CD4-positive, alpha-beta T cell treated with Interleukin-1 beta for 1 hour (primary cell): ENCODE measurements at places on chromosomes 16 and 17.

DNA sequence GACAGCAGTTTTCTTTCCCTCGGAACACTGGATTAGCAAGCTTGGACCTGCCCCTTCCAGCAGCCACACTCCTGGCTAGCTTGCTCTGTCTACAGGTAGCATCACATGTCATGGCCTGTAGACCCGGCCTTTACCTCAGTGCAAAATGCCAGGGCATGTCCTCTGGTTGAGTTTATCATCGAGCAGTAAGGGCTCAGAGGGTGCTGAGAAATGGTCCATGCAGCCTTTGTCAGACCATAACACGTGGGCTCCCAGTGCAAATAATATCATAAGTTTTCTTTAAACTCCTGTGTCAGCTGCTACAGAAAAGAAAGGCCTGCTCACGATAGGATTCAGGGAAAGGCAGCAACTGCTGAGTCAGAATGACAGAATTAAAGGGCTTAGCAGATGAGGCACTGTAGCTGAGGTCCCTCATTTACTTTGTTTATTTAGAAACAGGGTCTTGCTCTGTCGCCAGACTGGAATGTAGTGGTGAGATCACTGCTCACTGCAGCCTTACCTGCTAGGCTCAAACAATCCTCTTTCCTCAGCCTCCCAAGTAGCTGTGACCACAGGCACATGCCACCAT lies 8.0 kb upstream of the GNA13 start:
- no peak for DNase-seq

GRCh38 chr16:29114574-29114973 lies 129.7 kb downstream of the LAT start:
- DNase-seq, result no peak

DNA sequence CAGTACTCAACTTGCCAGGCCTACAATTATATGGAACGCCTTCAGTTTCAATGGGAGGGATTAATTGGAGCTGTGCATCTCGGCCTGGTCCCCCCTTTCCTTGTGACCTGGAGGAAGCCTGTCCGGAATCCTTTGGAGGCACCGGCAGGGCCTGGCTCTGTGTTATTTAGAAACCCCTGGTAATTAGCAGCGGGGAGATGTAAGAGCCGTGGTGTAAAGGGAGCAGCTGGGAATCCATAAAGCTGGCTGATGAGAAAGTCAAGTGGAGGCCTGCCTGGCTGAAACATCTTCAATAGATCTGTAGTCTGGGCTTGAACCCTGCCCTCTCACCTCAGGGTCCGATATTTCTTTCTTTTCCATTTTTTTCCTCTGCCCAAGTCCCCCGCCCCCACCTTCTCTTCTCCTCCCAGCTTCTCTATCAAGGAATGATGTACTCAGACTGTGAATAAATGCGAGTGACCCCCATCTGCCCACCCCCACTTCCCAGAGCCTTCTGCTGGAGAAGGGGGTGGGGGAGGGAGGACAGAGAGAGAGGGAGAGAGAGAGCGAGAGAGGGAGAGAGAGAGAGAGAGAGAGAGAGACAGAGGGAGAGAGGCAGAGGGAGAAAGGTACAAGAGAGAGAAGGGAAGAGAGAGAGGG lies 495.5 kb upstream of the ZFHX3 start:
- DNase-seq, result no peak

GRCh38 chr16:27179500-27180072 lies 23.7 kb upstream of the KDM8 start:
- peak; percentile 87 for DNase-seq

DNA sequence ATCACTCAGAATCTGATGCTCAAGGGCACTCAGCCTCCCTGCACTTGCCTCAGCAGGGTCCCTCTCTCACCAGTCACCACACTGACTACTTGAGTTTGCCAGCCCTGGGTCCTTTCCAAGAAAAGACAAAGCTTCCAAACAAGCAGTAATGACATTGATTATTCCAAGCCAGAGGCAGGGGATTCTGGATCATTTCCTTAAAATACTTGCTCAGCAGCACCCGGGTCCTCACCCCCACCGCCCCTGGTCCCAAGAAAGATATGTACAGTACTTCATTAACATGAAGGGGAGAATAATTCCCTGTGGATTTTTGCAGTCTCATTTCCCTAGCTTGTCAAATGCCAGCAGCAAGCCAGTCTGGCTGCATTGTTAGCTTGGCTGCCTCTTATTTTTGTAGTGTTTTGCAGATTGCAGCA lies 83.2 kb upstream of the GNAO1 start:
- DNase-seq, result no peak

- DNase-seq, result no peak
Measured at GRCh38 chr17:9241371-9241712, 220.0 kb downstream of the NTN1 start.

DNA sequence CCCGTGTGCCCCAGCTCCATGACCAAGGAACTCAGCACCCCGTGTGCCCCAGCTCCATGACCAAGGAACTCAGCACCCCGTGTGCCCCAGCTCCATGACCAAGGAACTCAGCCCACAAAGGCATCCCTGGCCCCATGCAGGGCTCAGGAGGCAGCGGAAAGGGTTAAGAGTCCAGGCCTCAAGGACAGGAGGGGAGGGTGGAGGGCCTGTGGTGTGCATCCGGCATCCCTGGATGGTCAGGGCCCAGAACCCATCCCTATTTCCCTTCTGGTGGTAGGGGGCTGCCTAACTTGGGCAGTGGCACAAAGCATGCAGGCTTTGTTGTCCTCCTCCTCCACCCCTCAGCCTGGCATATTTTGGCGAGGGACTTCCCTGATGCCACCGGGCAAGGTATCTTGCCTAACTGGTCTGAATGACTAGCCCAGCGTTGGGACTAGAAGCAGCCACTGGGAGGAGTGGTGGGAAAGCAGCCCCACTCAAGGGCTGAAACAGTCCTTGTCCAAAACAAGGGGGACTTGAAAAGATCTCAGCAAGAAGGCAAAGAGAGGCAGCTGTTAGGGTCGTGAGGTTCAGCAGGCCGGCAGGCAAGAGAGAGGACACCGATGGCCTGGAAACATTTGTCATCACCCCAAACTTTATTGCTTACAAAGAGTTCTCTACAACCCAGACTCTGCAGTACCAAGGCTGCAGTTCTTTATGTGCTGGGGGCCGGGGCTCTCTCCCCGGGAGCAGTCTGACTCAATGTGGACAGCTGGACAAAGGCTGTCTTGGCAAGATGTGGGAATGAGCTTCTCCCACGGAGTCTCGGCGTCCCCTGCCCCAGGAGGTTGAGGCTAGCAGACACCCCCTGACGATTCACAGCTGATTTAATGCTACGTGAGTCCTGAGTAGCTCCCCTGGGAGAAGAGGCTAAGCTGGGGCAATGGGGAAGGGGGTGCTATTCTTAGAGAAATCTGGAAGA lies 902 bp upstream of the SPATA32 start:
- no peak for DNase-seq

DNA sequence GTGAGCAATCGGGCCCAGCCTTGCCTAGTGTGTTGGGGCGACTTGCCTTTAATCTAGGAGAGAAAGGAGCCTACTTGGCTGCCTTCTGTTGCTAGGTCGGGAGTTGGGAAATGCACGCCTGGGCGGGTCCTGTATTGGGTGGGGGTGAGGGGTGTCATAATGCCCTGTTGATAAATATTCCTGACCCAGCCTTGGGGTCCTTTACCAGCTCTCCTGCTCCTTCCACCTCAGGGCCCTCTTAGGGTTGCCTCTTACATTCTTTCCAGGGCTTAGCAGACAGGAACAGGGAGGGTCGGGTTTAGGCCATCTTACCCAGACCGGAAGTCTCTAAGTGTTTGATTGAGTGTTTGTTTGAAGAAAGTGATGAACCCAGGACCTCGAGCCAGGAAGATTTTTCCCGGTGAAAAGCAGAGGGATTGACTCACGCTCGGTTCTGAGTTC lies 112.9 kb downstream of the SEC14L1 start:
- no peak for DNase-seq

- no peak for DNase-seq
Measured at GRCh38 chr17:53492532-53492931, 330.2 kb upstream of the KIF2B start.

DNA sequence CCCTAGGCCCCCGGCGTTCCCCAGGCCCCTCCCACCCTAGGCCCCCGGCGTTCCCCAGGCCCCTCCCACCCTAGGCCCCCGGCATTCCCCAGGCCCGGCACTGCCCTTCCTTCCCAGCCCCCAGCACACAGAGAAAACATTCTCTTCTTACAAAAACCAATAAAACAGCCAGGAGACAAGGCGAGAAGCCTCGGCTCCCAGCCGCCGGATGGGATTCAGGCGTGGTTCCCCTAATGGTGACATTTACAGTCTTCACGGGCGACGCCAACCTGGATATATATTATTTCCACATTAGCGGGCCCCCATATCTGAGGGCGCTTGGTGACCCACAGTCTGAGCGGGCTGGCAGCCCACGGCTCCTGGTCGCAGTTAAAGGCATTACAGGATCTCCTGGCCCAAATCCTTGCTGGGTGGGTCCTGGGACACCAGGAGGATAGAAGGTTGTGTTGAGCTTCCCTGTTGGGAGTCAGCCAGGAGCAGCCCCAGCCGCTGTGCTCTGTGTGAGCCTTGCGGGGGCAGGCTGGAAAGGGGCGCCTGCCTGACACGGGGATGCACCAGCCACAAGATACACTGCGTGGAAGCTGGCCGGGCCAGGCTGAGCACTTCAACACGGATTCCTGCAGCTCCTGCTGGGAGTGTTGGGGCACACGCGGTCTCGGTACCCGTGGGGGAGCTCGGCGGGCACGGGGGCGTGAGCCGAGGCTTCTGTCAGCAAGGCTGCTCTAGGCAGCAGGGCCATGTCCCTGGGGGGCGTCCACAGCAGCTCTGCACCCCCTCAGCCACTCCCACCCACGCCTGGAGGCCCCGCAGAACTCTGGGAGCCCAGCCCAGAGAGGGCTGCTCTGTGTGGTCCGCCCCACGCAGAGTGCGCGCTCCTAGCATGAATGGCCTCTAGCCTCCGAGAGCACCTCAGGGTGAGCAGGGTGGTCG lies 83.7 kb downstream of the LMF1 start:
- DNase-seq, result no peak

DNA sequence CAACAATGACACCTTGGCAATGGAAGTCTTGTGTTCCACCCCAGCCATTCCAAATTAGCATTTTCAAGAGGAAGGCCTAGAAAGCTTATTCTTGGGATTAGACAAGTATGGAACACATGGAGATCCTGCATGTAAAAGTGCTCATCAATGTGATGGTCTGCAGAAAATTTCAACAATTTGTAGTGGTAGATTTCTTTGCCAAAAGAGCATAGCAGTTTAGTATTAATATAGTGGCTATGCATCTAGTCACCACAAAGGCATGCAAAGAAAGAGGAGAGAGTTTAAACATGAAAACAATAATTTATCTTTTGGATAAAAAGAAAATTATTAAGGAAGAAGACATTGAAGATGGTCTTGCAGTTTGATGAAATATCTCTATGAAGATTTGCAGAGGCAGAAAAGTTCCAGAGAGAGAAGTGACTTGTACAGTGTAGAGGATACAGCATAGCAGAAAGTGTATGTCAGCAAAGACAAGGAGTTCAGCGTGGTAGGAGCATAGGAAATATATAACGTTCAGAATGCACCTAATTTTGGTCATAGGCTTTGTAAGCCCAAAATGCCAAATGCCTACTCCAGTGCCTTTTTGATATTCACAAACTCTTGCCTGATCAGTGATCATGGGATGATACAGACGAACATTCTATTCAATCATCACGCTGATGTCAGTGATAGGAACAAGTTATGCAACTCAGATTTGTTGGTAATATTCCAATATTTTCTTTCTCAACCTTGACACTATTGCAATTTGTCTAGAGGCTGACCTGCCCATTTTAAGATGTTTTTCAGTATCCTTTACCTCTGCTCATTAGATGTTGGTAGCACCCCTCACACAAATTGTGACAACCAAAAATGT lies 727.9 kb upstream of the SOX9 start:
- no peak for DNase-seq

GRCh38 chr17:81025741-81026129 lies 9.2 kb upstream of the BAIAP2 start:
- DNase-seq, result no peak

DNA sequence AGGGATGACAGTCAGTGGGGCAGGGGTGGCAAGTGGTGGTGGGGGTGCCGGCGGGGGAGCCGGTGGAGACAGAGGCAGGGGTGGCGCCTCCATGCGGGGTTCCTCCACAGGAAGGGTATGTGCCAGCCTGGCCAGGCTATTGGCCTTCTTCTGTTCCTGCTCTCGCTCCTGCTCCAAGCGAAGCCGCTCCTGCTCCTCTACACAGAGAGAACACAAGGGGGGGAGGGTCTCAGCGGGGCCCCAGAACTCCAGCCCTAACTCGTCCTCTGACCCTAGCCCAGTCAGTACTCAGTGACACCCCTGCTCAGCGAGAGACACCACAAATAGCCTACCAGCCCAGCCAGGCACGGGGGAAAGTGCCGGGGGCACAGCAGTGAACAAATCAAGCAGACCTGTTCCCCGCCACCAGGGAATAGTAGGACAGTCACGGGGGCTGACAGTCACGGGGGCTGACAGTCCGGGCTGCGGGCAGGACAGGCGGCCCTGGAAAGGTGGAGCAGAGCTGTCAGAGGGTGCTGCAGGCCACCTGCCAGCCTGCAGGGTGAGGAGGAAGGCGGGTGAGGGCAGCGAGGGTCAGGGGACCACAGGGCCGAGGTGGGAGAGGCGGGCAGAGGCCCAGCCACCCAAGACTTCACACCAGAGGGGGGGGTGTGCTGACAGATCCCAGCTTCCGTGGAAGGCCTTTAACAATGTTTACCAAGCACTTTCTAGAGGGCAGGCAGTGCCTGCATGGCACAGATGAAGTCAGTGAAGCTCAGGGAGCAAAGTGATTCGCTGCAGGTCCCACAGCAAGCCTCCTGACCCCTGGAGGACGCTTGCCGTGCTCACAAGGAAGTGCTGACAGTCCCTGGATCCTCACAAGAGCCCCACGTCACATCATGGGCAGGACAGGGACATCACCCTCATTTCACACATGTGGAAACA lies 5.3 kb downstream of the MNT start:
- peak; percentile 55 for DNase-seq

- peak; percentile 40 for DNase-seq
Measured at GRCh38 chr17:33964344-33964979, 290.6 kb upstream of the CCL2 start.

- DNase-seq, result no peak
Measured at GRCh38 chr17:5644065-5644464, 59.8 kb upstream of the NLRP1 start.

DNA sequence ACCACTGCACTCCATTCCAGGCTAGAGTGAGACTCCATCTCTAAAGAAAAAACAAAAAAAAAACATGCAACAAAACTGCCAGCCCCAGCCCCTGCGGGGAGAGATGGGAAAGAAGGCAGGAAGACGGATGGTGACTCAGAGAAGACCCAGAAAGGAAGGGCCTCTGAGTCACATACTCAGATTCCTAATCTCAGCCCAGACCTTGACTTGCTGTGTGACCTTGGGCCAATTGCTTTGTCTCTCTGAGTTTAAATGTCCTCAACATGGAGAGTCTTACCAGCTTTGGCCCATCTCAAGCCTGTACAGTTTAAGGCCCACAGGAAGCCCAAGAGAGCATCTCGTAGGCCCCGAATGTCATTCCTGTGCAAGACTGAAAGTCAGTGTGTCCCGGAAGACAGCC lies 86.5 kb upstream of the LHX1 start:
- DNase-seq, result no peak

GRCh38 chr16:64410306-64410705 lies 711.6 kb downstream of the CDH11 start:
- no peak for DNase-seq
